ENCODE measurements at places on chromosomes 3 and 15. TPM values are rescaled to one million over a fixed set of nuclear protein-coding genes. Genes with fewer than 3 reads are reported as not detected.

CFAP100 gene
- not detected for total RNA-seq

SNTN gene
- not detected for total RNA-seq

GPD1L gene
- 96.0 TPM for total RNA-seq

DNA sequence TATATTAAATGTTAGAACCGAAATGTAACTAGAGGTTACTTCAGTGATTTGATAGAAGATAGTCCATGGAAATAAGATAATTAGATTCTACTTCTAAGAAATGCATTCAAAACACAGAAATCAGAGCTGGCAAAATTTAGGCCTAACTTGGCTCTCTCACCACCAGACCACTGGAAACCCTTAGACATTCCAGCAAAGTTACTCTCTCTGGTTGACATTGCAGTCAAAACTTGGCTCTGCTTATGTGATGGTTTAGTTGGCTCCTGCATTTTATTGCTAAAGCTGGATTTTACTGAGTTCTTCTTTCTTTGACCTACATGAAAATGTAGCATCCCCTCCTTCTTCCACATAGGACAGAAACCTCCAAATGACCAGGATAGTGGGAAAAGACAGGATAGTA, 35.4 kb upstream of the CBLB start:
- no peak for DNase-seq

- DNase-seq, result no peak
Measured at GRCh38 chr3:23619705-23620637, 185.8 kb upstream of the UBE2E1 start.

- no peak for DNase-seq
Measured at GRCh38 chr3:113105093-113105449, 106.3 kb upstream of the BOC start.
